ENCODE measurements at places on chromosomes 11 and 22.
A peak's percentile ranks its signal among the peaks of the same experiment; 100 is the strongest.

DNA sequence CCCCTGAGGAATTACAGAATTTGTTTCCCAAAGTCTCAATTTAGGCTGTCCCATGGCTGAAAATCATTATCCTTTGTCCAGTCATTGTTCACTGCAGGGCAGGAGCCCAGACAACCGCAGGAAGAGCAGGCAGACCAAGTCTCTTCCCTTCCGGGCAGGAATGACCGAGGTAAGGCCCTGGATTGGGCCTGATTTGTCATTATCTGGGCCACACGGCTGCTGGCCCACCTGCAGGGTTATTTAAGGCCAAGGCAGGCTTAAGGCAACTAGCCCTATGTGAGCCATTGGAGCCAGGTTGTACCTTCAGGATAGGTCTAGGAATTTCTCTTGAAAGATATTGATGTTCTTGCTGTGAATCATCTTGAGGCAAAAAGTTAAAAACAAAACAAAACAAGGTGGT is 9.7 kb upstream of the IL10RA start:
- no peak for DNase-seq
- H3K36me3 ChIP-seq = no peaks in the 10 kb centered on the region
- H3K27me3 ChIP-seq = no peaks in the 10 kb centered on the region
- peaks cover 73% of the 10 kb centered on the region for H3K4me1 ChIP-seq
- H3K4me3 ChIP-seq = no peak overlapping the region

DNA sequence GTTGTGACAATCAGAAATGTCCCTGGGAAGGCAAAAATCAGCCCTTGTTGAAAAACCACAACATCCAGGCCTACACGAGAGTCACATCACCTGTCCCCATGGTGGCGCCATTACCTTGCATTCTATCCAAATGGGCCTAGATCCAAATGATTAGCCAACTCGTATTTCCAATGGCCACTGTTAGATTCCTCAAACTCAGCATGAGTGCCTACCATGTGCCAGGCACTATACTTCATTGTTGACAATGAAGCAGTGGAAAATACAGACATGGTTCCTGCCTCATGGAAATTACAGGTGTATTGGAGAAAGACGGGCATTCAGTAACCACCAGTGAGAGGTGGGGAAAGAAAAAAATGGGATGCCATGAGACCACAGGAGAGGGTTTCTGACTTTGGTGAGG is 29.8 kb upstream of the CREB3L1 start:
- H3K4me1 ChIP-seq = peaks cover 2% of the 10 kb centered on the region
- no peak overlapping the region for H3K27ac ChIP-seq
- peak; percentile 20 for DNase-seq
- no peak overlapping the region for H3K4me3 ChIP-seq
- H3K27me3 ChIP-seq = peaks cover 9% of the 10 kb centered on the region

DNA sequence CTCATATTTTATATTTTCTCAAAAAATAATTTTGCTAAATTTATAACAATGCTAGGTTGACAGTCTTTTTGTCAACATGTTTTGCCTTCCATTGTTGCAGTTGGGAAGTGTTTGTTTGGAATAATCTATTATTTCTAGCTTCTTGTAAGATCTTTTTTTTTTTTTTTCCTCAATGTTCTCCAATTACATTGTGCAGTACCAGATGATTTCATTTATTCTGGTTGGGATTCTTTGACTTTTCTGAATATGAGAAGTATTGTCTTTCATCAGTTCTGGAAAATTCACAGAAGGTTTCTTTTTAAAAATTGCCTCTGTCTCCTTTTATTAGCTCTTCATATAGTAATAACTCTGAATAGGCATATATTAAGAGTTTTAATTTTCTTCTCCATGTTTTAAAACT is 245.4 kb downstream of the DYNC2H1 start:
- no peak for DNase-seq
- H3K36me3 ChIP-seq = no peaks in the 10 kb centered on the region
- H3K4me3 ChIP-seq = no peak overlapping the region
- H3K27ac ChIP-seq = no peak overlapping the region

- no peaks in the 10 kb centered on the region for H3K27me3 ChIP-seq
- H3K36me3 ChIP-seq = no peaks in the 10 kb centered on the region
- H3K4me3 ChIP-seq = no peak overlapping the region
- H3K27ac ChIP-seq = no peak overlapping the region
These were observed 41.8 kb downstream of the BARX2 start for GRCh38 chr11:129417458-129417857.

GRCh38 chr11:130439160-130439519 is 9.3 kb upstream of the ADAMTS15 start:
- H3K4me3 ChIP-seq = no peak overlapping the region
- DNase-seq = no peak
- H3K4me1 ChIP-seq = peaks cover 15% of the 10 kb centered on the region
- H3K27me3 ChIP-seq = peaks cover 4% of the 10 kb centered on the region
- no peaks in the 10 kb centered on the region for H3K36me3 ChIP-seq

GRCh38 chr11:44313761-44314489 is 4.0 kb upstream of the ALX4 start:
- H3K36me3 ChIP-seq = no peaks in the 10 kb centered on the region
- DNase-seq = no peak
- H3K4me3 ChIP-seq = no peak overlapping the region
- H3K4me1 ChIP-seq = peaks cover 2% of the 10 kb centered on the region
- peaks cover 29% of the 10 kb centered on the region for H3K27me3 ChIP-seq

- no peak overlapping the region for H3K27ac ChIP-seq
- H3K36me3 ChIP-seq = no peaks in the 10 kb centered on the region
- H3K27me3 ChIP-seq = peaks cover 2% of the 10 kb centered on the region
These were observed 77.8 kb downstream of the C11orf91 start for GRCh38 chr11:33622806-33623205.

DNA sequence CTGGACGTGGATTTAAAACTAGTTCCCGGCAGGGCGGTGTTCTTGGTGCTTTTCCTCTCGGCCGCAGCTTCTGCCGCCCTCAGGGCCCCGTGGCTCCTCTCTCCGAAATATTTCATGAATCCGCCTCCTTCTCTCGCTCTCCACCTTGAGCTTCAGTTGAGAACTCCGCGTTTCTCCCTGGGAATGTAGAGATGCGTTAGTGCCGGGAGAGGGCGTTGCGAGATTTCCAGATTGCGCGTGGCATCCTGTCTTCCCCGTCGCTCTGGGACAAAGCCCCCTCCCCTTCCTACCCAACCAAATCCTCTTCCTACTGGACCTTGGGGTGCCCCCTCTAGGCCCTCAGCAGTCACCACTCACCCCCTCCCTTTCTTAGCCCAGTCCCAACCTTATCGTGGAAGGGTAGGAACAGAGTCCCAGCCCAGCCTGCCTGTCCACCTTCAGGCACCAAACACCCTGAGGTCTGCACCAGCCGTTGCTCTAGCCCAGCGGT is 15.5 kb upstream of the RAC2 start:
- no peaks in the 10 kb centered on the region for H3K27me3 ChIP-seq
- H3K4me3 ChIP-seq = no peak overlapping the region
- peaks cover 2% of the 10 kb centered on the region for H3K4me1 ChIP-seq
- no peaks in the 10 kb centered on the region for H3K36me3 ChIP-seq

- H3K36me3 ChIP-seq = no peaks in the 10 kb centered on the region
- DNase-seq = no peak
- no peak overlapping the region for H3K27ac ChIP-seq
- H3K27me3 ChIP-seq = no peaks in the 10 kb centered on the region
- H3K4me3 ChIP-seq = no peak overlapping the region
- H3K4me1 ChIP-seq = no peaks in the 10 kb centered on the region
These were observed 25.9 kb upstream of the SLC5A4 start for GRCh38 chr22:32281072-32281471.

DNA sequence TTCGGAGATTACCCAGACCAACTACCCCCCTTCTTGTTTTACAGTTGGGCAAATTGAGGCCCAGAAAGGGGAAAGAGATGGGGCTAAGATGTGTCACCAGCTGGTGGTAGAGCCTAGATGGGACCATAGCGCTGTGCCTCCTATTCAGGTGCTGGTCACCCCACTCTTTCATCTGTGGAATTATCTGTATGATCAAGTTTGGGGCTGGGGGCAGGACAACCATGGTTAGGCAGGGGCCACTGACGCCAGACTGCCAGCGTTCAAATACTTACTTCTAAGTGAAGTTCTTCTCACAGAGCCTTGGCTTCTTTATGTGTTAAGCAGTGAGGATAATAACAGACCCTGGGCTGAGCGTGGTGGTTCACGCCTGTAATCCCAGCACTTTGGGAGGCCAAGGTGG is 55.9 kb downstream of the IGLL1 start:
- DNase-seq = no peak
- H3K4me3 ChIP-seq = no peak overlapping the region
- H3K27me3 ChIP-seq = peaks cover 52% of the 10 kb centered on the region
- H3K36me3 ChIP-seq = no peaks in the 10 kb centered on the region
- H3K4me1 ChIP-seq = peaks cover 20% of the 10 kb centered on the region
- no peak overlapping the region for H3K27ac ChIP-seq

- H3K27ac ChIP-seq = no peak overlapping the region
- H3K27me3 ChIP-seq = no peaks in the 10 kb centered on the region
These were observed 73.1 kb upstream of the POU2AF2 start for GRCh38 chr11:111172321-111172862.

DNA sequence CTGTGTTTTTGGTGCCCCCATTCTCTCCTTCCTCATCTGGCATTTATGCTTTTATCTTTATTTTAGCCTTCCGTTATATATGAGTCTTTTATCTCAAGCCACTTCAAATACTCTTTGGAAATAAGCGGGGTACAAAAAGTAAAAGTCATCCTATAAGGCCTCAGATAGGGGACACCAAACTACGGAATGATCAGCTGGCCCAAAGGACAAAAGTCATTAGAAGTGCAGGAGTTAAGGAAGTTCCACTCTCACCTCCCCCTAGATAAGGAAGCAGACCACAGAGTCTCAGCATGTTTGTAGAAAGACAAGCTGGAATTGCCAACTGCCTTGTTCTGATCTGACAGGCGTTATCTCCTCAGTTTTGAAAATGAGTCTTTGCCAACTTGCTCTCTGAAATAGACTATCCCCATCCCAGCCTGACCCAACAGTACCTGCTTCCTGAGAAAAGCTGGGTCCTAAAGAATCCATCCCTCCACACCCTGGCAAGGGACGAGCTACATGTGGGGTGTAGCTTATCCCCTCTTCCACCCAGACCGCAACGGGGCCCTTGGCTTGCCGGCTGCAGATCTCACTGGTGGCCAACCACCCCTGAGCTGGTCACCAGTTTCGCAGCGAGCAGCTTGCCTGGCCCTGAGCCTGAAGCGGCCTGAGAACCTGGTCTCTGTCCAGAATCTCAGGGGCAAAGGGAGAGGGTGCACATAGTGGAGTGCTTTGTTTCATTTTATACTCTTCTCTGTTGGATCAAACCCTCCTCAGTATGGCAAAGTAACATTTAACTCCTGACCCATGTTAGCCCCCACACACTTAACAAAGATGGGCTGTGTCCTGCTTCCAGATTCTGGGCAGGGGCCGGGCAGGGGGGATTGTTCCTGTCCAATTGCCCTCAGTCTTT is 13.8 kb downstream of the FADS2 start:
- peaks cover 7% of the 10 kb centered on the region for H3K27me3 ChIP-seq
- H3K4me3 ChIP-seq = no peak overlapping the region
- no peak overlapping the region for H3K27ac ChIP-seq
- peaks cover 4% of the 10 kb centered on the region for H3K36me3 ChIP-seq
- DNase-seq = no peak

GRCh38 chr11:95067841-95068219 is 1.1 kb downstream of the SRSF8 start:
- peak overlapping the region; percentile 91 for H3K27ac ChIP-seq
- H3K4me3 ChIP-seq = peak overlapping the region; percentile 72
- H3K27me3 ChIP-seq = no peaks in the 10 kb centered on the region

DNA sequence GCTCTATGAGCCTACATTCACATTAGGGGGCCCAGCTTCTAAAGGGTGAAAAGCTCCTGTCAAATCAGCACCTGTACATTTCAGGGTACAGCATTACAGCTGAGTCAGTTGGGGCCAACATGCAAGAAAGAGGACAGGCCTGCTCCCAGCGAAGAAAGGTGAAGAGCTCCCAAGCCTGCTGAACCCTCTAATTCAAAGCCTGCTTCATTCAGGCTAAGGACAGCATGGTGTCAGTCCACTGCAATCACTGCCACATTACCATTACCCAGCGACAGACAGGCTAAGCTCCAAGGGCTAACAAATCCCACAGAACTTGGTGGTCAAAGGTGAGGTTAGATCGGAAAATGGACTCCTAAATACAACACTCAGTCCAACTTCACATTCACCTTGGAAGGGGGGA is 65.4 kb upstream of the CHRM4 start:
- H3K4me1 ChIP-seq = no peaks in the 10 kb centered on the region
- no peaks in the 10 kb centered on the region for H3K27me3 ChIP-seq
- no peak overlapping the region for H3K27ac ChIP-seq
- H3K4me3 ChIP-seq = no peak overlapping the region
- peaks cover 2% of the 10 kb centered on the region for H3K36me3 ChIP-seq

- H3K4me1 ChIP-seq = no peaks in the 10 kb centered on the region
- no peaks in the 10 kb centered on the region for H3K36me3 ChIP-seq
- H3K27ac ChIP-seq = no peak overlapping the region
- no peak for DNase-seq
- H3K27me3 ChIP-seq = peaks cover 80% of the 10 kb centered on the region
These were observed 21.1 kb downstream of the LRRC10B start for GRCh38 chr11:61529537-61530225.
